ENCODE measurements at places on chromosomes 13 and 19.
A peak's percentile ranks its signal among the peaks of the same experiment; 100 is the strongest.

DNA sequence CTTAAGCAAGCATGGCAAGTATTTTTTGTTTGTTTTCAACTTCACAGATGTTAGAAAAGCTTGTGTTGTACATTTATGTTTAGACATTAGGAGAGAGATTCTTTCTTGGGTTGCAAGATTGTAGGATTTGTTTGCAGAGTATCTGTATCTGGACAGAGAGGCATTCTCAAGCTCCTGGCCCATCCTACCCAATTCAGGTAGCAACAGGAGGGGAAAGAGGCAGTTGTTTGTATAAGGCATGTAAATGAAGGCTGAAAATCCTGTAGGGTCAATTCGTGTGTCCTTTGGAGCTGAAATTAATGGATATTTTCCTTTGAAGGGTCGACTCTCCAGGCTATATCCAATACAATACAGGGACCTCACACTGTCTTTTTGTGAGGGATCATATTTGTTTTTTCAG is 147.3 kb downstream of the KCNRG start:
- no peak for DNase-seq

DNA sequence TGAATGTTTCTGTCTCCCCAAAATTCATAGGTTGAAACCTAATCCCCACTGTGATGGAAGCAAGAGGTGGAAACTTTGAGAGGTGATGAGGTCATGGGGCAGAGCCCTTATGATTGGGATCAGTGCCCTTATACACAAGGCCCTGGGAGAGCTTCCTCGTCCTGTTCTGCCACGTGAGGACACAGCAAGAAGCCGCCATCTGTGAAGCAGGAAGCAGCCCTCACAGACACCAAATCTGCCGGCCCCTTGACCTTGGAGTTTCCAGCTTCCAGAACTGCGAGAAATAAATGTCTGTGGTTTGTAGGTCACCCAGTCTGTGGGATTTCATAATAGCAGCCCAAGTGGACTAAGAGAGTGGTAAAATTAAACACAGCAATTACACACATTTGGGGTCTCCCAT is 737.4 kb downstream of the UQCRFS1 start:
- peak; percentile 42 for DNase-seq

DNA sequence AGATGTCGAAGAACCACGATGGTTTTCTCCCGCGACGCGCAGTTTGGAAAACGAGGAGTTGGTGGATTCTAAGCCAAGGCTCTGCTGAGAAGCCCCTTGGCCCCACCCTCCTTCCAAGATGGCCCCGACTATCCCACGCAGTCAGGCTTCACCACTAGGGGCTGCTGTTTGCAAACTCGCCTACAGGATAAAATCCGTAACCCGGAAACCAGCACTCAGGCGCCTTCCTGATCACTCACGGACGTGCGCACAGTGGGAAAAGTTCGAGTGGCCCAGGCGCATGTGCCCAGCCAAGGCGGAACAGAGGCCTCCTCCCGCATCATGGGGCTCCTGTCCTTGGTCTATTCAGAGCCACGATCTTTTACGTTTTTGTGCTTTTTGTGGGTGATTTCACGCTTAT is 19.2 kb upstream of the UQCR11 start:
- DNase-seq, result peak; percentile 71

DNA sequence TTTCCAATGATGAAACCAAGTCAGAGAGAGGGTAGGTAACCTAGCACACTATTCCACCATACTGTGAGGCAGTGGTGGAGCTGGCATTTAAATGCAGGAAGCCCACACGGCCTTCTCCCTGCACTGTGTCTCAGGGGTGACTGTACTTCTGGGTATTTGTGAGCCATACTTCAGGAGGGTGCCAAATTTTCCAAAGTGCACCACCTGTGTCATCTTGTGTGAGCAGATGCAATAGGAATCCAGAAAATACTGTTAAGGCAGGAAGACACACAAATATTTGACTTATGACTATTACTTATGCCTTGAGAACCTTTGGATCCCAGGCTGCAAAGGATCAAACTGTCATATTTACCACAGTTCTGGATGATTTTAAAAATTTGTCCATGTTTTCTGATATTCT is 17.3 kb downstream of the ZNF229 start:
- no peak for DNase-seq

DNA sequence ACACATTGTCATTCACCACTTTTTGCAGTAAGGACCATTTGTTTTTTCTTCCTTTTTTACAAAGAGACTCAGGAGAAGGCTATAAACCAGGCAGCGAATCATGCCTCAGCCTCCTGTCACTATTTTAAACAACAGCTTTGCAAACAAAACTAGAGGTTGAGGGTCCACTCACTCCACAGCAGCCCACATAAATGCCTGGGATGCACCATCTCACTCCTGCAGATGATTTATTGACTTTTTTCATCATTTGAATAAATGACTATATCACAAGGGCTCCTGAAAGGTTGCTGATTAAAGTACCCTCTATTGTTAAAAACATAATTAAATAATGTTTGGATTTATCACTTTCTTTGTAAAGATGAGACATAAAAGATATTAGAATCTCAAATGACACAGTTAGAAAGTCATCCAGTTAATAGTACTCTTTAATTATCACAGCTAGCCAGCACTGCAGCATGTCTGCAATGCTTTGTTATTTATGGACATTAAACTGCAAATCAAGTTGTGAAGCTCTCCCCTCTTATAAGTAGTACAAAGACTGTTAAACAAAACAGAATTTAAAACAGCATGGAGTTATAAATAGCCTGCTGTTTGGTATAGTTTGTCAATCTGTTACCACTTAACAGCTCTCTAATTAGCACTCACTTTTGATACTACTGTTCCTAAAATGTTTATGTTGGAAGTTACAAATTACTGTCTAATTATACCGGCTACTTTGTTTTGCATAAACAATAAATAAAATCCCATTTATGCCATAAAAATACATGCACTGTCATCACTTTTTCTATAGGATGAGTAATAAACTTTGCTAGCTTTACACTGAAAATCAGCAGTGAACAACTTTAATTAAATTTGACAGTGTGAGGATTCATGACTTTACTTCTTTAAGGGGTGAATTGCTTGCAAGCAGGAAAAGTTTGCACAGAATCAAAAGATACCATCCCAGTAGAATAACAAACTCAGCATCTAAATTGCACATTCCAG is 853.2 kb downstream of the UQCRFS1 start:
- no peak for DNase-seq

GRCh38 chr13:89982407-89983095 is 1364.9 kb upstream of the MIR17HG start:
- peak; percentile 87 for DNase-seq

DNA sequence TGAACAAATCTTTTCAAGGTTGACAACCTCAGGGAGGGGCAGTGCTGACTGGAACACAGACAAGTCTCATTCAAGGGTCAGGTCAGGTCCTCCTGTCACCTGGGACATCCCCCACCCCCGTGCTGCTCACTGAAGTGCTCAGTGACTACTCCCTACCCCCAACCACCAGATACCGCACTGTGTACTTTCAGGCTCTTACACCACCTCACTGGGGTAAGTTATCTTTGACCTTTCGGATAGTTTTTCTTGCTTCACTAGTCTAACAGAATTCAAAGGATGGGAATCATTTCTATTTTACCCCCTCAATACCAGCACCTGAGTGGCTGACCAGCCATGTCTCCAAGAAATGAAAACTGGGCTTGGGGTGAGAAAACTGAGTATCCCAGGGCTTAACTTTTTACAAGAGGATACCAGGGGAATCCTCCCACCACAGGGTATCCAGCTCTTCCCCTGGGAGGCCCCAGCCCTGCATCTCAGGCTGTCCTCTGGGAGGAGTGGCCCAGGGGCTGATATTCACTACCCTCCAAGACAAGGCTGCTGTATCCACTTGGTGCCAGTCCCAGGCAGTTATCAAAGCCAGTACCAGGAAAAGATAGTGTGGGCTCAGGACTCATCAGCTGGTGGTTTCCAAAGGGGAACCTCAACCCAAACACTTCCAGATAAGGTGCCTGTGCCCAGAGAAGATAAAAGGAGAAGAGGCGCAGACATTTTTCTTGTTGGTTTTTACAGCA is 2.1 kb downstream of the ZNF563 start:
- DNase-seq, result peak; percentile 14

- peak; percentile 97 for DNase-seq
These were observed 2.2 kb downstream of the ARHGAP45 start for GRCh38 chr19:1069009-1069779.

- DNase-seq, result no peak
These were observed at the start of gene ZNF728 for GRCh38 chr19:23002690-23003422. TSS of gene ZNF728 (minus strand) at chr19:23003176. CDS start at chr19:23003030, 146 bp downstream.

- peak; percentile 37 for DNase-seq
These were observed 730 bp downstream of the NRTN start for GRCh38 chr19:5805462-5806132.

GRCh38 chr13:19567820-19568534 is 6.6 kb upstream of the TPTE2 start:
- DNase-seq, result no peak

GRCh38 chr19:57515255-57515654 is 11.9 kb upstream of the ZNF549 start:
- no peak for DNase-seq

GRCh38 chr19:13299838-13300237 is 149.6 kb downstream of the IER2 start:
- no peak for DNase-seq

DNA sequence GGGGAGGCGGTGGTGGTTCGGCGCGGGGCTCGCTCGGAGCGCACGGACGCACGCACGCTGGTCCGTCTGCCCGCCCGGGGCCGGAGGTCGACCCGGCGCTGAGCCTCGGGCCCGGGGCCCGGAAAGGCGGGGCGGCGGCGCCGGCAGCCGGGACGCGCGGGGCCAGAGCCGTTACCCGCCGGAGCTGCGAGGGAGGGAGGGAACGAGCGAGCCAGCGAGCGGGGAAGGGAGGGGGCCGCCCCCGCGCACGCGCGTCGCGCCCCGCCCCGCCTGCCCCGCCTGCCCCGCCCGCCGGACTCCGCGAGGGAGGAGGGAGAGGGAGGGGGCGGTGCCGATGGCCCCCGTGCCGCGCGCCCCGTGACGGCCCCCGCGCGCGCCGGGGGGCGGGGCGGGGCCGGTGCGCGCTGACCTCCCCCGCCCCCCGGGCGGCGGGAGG is 15.0 kb downstream of the CIC start:
- DNase-seq, result peak; percentile 82

DNA sequence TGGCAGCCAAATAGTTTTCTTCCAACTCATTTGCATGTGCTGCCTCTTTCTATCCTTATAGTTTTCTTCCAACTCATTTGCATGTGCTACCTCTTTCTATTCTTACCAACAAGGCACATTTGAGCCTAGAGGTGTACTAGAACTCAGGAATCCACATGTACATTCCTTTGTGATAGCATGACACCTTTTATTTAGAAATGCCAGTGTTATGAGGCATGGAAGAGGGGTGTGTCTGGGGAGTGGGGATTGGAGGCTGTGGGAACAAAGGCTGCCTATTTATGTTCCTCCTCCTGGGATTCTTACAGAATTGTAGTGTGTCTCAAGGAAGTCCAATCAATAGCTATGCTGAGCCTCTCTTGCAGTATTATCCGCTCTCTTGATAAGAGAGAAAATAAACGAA is 966.7 kb downstream of the PCDH17 start:
- DNase-seq, result no peak

- DNase-seq, result no peak
These were observed 77.2 kb downstream of the TBC1D4 start for GRCh38 chr13:75404726-75405125.

- no peak for DNase-seq
These were observed 137.5 kb downstream of the SIPA1L3 start for GRCh38 chr19:38044267-38045111.

- peak; percentile 93 for DNase-seq
These were observed 3.8 kb upstream of the LILRA5 start for GRCh38 chr19:54316746-54317107.

- no peak for DNase-seq
These were observed 24.2 kb downstream of the ACTN4 start for GRCh38 chr19:38671654-38672053.

DNA sequence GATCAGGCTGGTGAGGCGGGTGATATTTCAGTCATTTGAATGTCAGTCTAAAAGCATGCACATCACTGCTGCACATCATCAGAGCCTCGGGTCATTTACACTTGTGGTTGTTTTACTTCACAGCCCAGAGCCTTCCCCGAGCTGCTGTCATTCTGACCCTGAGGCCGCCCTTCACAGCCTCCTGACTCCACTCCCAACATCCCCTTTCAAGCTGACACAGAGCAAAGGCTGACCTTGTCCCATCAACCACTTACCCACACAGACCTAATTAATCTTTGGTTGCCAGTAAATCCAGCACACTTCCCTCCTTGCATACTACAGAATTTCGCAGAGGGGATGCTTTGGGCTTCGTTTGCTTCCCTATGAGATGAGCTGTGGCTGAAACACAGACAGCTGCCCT is 528.1 kb downstream of the DIAPH3 start:
- DNase-seq, result no peak

GRCh38 chr19:35115177-35115951 is at the start of gene FXYD3:
TSS of gene FXYD3 (plus strand) at chr19:35115823. CDS start at chr19:35119377, 3,554 bp downstream.
- no peak for DNase-seq

DNA sequence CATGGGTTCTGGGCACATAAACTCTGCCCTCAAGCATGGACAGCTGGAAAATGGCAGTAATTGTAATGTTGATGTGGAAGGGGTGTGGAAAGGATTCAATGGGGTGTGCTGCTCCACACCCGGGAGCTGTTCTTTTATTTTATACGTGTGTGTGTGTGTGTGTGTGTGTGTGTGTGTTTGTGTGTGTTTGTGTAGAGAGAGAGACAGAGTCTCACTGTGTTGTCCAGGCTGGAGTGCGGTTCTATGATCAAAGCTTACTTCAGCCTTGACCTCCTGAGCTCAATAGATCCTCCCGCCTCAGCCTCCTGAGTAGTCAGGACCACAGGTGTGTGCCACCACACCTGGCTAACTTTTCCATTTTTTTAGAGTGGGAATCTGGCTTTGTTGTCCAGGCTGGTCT is 2.8 kb downstream of the MRPS12 start:
- DNase-seq, result no peak

DNA sequence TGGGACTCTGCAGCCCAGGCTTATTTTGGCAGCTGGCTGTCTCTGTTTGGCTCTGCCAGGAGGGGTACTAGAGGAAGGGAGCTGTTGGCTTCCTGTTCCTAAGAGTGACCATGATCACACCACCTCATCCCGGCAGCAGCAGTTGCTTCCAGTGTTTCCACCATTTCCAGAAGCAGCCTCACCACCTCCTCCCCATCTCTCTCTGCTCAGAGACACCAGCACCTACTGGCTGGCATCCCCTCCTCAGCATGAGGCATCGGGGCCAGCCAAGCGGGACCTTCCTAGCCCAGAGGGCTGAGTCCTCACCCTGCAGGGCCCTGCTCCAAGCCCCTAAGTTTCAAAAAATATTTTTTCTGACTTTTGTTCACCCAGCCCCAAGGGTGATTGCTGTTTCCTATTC is 59.0 kb downstream of the NUFIP1 start:
- DNase-seq, result no peak

DNA sequence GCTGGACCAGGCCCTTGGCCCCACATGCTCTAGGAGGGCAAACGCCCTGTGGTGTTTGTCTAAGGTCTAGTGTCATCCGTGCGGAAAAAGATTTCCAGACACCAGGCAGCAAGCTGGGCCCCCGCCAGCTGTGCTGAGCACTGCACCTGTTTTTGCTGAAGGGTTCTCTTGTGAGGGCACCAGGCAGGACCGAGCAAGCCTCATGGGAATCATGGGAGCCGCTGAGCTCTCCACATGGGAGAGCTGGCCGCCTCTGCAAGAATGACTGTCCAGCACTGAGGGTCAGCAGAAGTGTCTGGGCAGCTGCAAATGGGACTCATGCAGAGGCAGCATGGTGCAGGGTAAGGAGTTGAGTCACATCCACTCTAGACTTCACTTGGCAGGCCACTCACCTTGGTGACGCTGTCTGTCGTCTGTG is 12.0 kb downstream of the B3GNT8 start:
- DNase-seq, result no peak

Measured in inflammatory macrophage (primary cell).